Stimulated activated CD8-positive, alpha-beta memory T cell treated with anti-CD3 and anti-CD28 coated beads, Interleukin-4, amount 100 ng/mL, for 1 hour (primary cell): ENCODE measurements at places on chromosomes 4 and X.

GRCh38 chr4:54384563-54384962 lies 155.5 kb downstream of the PDGFRA start:
- no peak for DNase-seq

GRCh38 chr4:184851200-184851541 lies 25.4 kb upstream of the ACSL1 start:
- no peak for DNase-seq

- DNase-seq = no peak
Measured at GRCh38 chr4:31071508-31072486, 351.6 kb downstream of the PCDH7 start.

DNA sequence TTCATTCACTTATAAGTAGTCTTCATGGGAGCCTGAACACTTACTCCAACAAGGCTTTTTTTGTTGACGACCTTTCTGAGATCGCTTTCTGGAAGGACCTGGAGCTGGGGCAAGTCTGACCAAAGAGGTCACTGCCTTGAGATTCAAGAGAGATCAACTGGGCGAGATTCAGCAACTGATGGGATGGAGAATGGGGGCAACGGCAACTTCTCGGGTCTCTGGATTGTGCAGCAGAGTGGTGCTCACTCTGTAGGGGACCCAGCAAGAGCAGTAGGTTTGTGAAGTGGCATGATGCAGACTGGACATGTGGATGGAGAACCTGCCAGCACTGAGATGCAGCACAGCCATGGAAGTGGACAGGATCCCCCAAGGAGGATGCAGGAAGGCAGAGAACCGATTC lies 288.1 kb downstream of the EVC2 start:
- DNase-seq = no peak

DNA sequence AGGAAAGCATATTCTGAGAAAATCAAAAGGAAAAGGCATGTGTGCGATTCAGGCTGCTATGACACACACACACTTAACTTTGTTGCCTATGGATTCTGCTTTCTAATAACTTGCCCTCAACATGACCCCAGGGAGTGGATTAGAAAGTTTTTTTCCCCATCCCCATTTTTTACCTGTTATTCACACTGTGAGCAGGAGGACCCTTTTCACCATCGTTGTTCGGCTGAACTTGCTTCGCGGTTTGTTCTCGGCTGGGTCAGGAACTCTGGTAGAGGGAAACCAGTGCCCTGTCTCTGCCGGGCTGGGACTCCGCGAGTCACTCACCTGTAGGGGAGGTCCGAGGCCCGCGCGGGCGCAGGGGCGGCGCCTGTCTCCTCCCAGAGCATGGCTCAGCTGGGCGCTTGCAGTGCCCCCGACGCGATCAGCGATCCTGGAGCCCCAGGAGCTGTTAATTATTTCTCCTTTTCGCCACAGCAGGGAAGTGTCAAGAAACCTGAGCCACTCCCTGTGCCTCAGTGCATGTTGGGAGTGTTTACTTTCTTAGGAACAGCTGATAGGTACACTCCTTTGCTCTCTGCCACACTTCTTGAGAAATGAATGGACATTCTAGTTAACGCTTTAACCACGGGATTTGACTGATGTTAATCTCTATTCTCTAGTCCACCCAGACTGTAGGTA lies at the start of gene RASSF6:
RASSF6 (minus strand) TSS at position 322 of the 678 bp plus-strand sequence. CDS start 8,641 bp downstream, outside the sequence.
- DNase-seq = no peak

DNA sequence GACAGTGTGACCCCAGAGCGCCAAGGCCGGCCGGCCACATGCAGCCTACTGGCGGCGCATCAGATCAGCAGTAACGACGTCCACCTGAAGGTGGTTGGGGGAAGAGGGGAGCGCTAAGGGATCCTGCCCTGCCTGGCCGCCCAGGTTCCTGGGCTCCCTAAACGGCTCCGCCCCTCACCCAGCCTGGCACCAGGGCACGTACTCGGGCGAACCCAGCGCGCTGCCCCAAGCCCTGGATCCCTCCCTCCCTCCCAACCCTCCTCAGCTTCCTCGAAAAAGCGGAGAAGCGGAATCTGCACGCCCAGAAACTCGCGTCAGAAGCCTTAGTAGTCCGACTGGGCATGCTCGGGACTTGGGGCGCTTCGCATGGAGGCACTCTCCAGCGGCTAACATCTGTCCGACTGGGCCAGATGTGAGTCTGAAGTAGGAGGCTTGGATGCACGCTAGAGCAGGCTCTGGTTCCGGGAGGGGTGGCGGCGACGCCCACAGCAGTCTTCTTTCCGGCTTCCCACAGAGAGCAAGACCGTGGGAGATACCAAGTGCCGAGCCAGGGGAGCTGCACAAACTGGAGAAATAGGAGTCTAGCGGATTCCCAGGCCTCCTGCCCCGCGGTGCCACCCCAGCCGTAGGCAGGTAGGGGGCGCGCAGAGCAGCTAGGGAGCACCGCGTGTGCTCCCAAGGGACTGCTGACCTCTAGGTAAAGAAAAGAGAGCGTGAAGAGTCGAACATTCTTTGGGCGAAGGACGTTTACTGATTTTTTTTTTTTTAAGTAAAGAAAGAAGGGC lies 114.3 kb upstream of the TEX13C start:
- DNase-seq = no peak

GRCh38 chrX:114952696-114953095 lies 64.7 kb downstream of the IL13RA2 start:
- no peak for DNase-seq

GRCh38 chr4:3853388-3854035 lies 87.3 kb downstream of the ADRA2C start:
- no peak for DNase-seq

GRCh38 chr4:69730002-69730401 lies 30.4 kb downstream of the SULT1B1 start:
- DNase-seq = no peak

GRCh38 chrX:7261672-7262332 lies 113.8 kb upstream of the PUDP start:
- DNase-seq = no peak
